ENCODE measurements at places on chromosomes 12 and 14.

- DNase-seq = no peak
Observed at GRCh38 chr12:68483592-68484383, 126.9 kb upstream of the RAP1B start.

DNA sequence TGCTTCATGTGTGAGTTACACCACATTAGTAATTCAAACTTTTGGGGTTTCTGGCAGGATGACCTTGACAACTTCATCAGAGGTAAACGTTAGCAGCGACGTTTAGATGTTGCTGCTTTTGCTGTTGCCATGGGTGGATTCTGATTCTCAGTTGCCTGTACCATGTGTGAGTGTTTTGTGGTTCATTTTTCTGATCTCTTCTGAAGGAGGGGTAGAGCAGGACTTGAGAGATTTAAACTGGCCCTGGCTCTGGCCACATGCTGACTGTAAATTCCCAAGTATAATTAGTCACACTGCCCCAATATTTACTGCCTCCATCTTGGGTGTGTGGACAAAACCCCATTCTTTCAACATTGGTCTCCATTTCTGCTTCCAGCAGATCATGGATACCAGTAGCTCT lies 110.4 kb downstream of the ETV6 start:
- no peak for DNase-seq

GRCh38 chr14:105244334-105244733 lies 4.0 kb upstream of the BTBD6 start:
- no peak for DNase-seq

DNA sequence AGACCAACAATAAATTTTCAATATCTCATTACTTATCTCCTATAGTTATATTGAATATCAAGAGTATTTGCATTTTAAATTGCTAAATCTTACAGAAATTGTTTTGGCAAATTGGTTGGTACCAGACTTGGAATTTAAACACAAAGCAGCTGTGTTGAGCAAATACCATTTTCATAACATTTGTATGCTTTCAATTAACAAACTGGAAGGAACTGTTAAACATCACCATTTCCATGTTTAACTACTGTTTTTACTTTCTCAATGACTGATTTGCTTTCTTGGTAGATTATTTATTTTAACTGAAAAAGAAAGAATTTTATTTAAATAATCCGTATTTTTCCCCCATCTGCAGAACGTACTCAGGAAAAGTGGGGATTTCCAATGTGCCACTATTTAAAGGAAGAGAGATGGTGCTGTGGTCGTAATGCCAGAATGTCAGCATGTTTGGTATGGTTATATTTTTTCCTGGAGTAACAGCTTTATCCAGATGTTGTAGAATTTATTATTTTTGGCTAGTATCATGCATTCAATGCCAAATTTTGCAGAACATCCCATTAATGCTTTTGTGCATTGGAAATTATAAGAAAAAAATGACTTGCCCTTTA lies 72.3 kb downstream of the METTL25 start:
- DNase-seq = no peak

DNA sequence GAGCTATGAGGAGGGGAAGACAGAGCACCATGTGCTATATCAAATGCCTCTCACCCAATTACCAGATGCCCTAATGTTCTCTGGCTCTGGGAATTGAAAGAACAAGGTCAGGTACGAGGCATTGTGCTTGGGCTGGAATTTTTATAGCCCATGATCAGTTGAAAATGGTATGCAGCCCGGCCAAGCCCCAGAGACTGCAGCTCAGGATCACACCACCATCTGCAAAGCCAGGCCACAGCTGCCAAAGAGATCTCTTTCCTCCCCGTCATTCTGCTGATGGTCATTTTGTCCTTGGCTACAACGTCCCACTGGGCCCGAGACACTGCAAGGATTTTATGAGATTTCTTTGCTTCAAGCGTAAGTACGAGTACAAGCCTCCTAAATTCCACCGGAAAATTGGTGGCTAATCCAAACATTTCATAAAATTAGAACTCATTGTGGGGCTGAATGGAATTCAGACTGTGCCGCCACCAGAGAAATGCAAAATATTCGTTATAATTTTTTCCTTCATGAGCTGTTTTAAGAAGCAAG lies 15.1 kb downstream of the NUAK1 start:
- no peak for DNase-seq

DNA sequence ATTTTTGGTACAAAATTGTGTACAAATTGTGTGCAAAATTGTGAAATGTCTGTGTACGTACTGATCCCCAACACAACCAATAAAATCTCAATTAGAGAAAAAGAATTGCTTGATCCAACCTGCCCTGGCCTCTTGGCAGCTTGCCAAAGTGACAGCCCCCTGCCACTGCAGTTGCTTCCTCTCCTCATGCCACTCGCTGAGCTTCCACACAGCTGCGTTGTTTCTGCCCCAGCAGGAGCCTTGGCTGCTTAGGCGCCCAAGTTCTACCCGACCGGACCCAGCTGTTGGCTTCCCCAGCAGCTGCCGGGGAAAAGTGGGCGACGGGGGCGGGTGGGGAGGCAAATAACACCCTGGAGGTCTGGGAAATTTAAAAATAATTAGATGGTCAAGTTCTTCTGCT lies 171.8 kb upstream of the ATF7IP start:
- DNase-seq = no peak

GRCh38 chr12:110782094-110782493 lies 39.4 kb upstream of the PPP1CC start:
- no peak for DNase-seq

GRCh38 chr12:114400925-114401324 lies 5.0 kb downstream of the TBX5 start:
- no peak for DNase-seq

Measured in NT2/D1 (cell line).